Dermis blood vessel endothelial cell (primary cell): ENCODE measurements at places on chromosomes 4 and X. TPM values are rescaled to one million over a fixed set of nuclear protein-coding genes. Genes with fewer than 3 reads are reported as not detected.
A peak's percentile ranks its signal among the peaks of the same experiment; 100 is the strongest.

The FAM156B gene
- 6.7 and 10.4 TPM in 2 replicates for total RNA-seq

The MYL5 gene
- total RNA-seq = 7.3 and 13.6 TPM in 2 replicates

The SPARCL1 gene
- 158 and 779 TPM in 2 replicates for total RNA-seq

The SHROOM4 gene
- total RNA-seq = 39.0 and 47.0 TPM in 2 replicates

The MAGEB2 gene
- not detected in 2 replicates for total RNA-seq

The FAM9B gene
- total RNA-seq = not detected in 2 replicates

The TIGD4 gene
- 0.05 and 0.17 TPM in 2 replicates for total RNA-seq

The MAGEA2B gene
- not detected in 2 replicates for total RNA-seq

The FRG2 gene
- total RNA-seq = not detected in 2 replicates

The ASB11 gene
- not detected in 2 replicates for total RNA-seq

The GCNA gene
- total RNA-seq = 1.6 and 3.2 TPM in 2 replicates

GRCh38 chr4:146508229-146508939, 13.4 kb downstream of the SLC10A7 start:
- DNase-seq = no peak

- no peak for DNase-seq
Measured at GRCh38 chr4:168787801-168788595, 222.1 kb downstream of the CBR4 start.

- DNase-seq = peak; percentile 73
Measured at GRCh38 chrX:106894978-106895452, 8.1 kb downstream of the RIPPLY1 start.

DNA sequence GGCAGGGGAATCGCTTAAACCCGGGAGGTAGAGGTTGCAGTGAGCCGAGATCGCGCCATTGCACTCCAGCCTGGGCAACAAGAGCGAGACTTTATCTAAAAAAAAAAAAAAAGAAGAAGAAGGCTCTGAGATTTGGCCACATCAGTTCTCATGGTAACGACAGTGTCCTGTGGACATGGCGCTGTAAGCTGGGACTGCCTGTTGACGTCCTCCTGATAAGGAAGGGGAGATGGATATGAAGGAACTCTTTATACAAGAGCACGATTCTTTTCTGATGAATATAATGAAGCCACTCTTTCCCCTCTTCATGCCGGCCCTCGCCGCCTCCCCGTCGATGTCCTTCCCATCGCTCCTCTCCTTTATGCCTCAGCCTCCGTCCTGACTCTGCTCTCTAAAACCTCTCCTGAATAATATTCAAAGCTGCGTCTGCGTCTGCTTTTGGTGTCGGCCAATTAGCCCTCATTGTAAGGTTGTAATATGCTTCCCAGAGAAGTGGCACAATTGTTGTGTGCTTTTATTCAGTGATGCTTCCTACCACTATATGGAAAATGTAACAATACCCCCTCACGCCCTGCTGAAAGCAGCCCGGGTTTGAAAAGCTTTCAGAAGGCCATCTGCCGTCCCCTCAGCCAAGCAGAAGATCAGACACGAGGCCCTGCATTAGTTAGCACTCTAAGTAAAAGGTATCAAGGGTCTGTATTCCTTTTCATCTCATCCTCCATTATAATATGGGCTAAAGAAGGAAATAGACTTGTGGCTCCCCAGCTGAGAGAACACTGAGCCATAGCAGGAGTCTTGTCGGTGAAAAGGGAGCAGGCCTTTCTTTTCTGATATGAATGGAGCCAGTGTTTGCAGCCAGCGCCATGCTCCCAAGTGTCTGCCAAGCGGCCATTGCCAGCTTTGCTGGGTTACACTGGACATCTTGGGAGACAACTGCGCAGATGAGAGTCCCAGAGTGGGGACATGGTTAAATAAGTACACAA, 22.1 kb upstream of the SCOC start:
- DNase-seq = no peak

GRCh38 chr4:91288702-91289311, 1015.0 kb upstream of the GRID2 start:
- no peak for DNase-seq

- no peak for DNase-seq
Measured at GRCh38 chr4:147526272-147526654, 45.4 kb downstream of the EDNRA start.

- DNase-seq = no peak
Measured at GRCh38 chr4:1570291-1571164, 113.6 kb downstream of the FAM53A start.

DNA sequence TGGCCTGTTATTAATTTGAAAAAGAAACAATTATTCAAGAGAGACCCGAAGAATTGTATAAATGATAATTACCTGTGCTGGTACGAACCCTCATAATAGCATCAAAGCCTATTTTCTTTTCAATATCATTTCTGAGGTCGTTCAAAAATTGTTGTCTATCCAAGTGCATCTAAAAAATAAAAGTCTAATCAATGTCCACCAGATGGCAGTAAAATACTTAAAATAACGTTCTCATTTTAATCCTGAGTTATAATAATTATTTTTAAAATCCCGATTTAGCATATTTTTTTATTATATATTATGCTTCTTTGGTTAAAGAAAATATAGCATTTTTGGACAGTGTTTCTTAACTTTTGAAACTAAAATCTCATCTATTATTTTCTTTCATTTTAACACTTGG, 55.7 kb downstream of the METTL14 start:
- peak; percentile 47 for DNase-seq

DNA sequence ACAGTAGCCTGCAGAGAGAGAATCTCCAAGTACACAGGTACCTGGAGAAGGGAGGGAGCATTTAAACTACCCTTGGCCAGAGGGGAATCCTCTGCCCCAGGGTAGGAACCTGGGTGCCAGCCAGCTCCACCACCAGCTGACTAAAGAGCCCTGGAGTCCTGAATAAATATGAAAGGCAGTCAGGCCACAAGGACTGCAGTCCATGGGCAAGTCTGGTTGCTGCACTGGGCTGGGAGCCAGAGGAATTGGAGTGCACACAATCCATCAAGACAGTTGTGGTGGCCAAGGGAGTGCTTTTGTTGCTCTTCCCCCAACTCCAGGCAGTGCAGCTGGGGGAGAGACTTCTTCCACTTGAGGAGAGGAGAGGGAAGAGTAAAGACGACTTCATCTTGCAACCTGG, 172.5 kb downstream of the HNRNPD start:
- DNase-seq = no peak

DNA sequence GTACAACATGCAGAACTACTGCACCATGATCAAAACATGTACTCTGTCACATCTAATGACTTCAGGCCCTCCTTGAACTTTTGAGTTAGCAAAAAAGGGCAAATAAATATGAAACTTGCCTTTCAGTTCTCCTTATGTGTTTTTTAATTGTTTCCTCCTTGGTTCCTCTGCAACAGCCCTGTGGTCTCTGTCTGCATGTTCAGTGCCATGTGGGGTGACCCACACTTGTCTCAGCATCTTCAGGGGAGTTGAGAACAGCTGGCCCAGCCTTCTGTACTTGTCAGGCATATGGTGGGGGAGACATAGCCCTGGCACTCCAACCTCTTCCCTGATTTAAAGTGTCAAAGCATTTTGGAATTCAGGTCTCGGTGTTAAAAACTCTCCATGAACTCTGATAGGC, 188.0 kb upstream of the PGRMC2 start:
- DNase-seq = no peak

- no peak for DNase-seq
Measured at GRCh38 chr4:111754003-111754402, 391.3 kb upstream of the FAM241A start.

GRCh38 chrX:74293343-74293946, 10.5 kb upstream of the ZCCHC13 start:
- peak; percentile 78 for DNase-seq
